ENCODE measurements at places on chromosomes 4 and X.

DNA sequence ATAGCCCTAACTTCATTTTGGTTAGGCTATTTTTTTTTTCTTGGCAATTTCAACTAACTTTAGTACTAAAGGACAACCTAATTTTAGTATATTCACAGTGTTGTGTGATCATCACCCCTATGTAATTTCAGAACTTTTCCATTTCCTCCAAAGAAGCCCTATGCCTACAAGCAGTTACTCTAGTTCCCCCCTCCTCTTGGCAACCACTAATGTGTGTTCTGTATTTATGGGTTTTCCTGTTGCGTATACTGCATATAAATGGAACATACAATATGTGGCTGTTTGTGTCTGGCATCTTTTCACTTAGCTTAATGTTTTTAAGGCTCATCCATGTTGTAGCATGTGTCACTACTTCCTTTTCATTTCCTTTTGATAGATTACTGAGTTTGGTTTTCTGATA lies 57.6 kb downstream of the N4BP2 start:
- DNase-seq: no peak

DNA sequence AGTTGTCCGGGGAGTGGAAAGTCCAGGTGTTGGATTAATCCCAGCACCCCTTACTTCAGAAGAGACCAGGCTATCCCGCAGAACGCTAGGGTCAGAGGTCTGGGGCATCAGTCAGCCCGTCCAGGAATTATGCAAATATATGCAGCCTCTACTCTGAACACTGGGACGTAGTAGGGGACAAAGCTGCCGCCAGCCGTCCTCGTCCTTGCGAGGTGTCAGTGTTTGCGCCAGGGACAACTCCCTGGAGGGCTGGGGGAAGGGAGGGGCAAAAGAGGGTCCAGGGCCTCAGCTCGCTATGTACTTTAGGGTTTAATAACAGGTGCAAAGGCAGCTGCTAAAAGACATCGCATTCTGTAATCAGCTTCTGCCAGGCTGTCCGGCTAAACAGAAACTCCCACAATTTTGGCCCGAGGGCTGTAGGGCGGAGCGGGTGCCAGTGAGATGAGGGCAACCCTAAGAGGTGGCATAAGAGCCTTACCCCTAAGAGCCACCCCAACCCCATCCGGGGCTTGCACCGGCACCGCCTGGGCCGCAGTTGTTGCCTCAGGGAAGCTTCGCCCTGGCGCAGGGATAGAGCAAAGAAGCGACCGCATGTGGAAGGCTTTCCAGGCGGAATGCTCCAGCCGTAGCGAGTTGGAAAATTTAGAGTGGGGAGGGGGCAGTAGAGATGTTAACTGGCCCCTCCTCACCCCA lies 8.4 kb downstream of the HAND2 start:
- no peak for DNase-seq

- no peak for DNase-seq
Observed at GRCh38 chr4:113750734-113751133, 10.8 kb downstream of the CAMK2D start.

DNA sequence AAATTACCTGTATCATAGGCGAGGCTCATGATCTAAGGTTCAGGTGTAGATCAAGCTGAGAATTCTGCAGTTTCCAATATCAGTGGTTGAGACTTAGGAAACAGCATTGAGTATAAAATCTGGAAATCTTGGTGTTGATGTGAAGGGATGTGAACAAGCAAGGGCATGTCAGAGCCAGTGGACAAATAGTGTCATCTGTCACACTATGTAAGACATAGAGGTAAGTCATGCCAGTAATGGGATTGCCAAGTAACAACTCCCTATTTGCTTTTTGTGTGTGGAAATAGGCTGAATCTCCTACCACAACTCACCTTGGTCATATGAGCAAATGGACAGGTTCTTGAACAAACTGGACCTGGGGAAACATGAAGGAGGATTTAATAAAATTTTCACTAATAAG lies 334.5 kb upstream of the EMCN start:
- no peak for DNase-seq

DNA sequence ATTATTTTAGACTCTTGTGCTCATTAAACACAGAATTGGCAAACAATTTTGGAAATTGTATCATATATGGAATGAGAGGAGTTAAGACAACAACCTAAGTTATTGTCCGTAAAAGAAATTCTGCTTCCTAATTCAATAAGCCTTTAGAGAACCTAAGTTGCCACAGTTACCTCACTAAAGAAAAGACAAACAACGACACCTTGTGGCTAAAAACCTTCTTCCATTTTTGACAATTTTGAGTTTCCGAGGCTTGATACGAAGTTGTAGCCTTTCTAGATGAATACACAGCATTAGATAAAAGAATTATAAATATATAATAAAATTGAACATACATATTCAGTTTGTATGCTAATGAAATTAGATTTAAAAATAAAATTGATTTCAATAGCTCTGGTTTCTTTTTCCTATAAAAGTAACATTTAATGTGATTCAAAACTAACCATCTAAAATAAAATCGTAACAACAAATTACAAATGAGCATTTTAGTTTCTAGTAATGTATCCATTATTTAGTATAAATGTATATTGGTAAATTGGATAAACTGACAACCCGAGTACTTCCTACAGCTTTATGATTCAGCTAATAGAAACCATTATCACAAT lies 275.1 kb downstream of the GPM6A start:
- no peak for DNase-seq

- DNase-seq: no peak
Observed at GRCh38 chrX:12308420-12308819, 170.1 kb downstream of the FRMPD4 start.

GRCh38 chrX:94361241-94361640 lies 687.2 kb downstream of the FAM133A start:
- no peak for DNase-seq
